ENCODE measurements at places on chromosomes 5 and 9.

DNA sequence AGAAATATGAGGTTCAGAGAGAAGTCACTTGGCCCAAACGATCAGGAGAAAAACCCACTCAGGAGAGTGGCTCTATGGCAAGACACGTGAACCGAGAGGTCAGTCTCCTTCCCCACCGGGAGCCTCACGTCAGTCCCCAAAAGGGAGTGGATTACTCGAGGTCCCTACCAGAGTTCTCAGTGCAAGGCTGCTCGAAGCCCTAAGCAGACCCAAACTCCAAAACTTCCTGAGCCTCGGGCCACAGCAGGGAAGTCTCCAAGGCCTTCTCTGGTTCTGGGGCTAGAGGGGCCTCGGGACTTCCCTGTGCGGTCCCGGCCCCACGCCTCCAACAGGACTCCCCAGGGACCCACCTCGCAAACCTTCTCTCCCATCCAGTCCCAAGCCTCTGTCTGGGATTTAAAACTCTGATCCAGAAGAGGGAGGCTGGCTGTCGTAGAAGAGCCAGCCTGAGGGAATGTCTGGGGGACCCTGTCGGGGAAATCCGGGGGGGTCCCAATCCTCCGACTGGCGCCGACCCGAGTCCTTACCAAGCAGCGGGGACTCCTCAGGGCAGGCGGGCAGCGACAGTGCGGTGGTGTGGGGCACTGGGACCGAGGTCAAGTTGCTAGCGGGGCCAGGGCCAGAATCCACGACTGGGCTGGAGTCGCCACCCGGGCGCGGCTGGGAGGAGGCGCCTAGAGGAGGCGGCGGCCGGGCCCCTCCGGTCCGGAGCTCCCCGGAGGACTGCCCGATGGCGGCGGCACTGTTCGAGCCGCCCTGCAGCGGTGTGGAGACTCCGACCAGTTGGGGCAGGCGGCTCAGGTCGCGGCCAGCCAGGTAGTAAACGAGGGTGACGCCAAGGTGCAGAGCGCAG lies 679 bp downstream of the B4GALT1 start:
- DNase-seq = no peak

- DNase-seq = no peak
Observed at GRCh38 chr5:73900566-73900965, 274.6 kb downstream of the ARHGEF28 start.

DNA sequence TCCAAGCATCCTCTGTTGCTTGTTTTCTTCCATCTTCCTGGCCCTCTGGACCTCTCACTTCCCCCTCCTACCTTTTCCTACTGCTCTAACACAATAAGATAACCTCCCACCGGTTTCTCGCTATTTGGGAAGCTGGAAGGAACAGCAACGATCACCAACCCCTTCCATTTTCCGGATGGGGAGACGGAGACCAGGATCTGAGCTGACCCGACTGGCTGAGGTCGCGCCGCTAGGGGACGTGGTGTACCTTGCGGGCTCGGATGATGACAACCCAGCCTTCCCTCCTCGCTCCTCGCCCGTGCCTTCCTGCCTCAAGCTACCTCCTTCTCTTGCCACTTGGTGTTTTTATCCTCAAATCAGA lies 1.9 kb downstream of the LPAR1 start:
- no peak for DNase-seq

DNA sequence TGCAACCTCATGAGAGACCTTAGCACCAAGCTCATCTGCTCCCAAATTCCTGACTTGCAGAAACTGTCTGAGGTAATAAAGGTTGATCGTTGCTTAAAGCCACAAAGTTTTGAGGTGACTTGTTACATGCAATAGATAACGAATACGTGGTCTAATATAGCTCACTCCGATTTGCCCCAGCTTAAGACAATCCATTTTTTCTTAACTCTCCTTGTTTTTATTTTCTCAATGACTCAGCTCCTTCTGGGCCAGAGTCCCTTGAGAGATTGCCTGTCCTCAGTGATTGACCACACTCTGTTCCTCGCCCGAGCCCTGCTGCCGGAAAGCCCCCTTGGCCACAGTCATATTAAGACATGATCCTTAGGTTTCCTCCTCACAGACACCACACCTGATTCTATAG lies 63.7 kb upstream of the FANCC start:
- DNase-seq = no peak

GRCh38 chr9:101999441-101999840 lies 261.0 kb upstream of the GRIN3A start:
- no peak for DNase-seq

- no peak for DNase-seq
Observed at GRCh38 chr9:78493166-78493742, 196.3 kb downstream of the PSAT1 start.

DNA sequence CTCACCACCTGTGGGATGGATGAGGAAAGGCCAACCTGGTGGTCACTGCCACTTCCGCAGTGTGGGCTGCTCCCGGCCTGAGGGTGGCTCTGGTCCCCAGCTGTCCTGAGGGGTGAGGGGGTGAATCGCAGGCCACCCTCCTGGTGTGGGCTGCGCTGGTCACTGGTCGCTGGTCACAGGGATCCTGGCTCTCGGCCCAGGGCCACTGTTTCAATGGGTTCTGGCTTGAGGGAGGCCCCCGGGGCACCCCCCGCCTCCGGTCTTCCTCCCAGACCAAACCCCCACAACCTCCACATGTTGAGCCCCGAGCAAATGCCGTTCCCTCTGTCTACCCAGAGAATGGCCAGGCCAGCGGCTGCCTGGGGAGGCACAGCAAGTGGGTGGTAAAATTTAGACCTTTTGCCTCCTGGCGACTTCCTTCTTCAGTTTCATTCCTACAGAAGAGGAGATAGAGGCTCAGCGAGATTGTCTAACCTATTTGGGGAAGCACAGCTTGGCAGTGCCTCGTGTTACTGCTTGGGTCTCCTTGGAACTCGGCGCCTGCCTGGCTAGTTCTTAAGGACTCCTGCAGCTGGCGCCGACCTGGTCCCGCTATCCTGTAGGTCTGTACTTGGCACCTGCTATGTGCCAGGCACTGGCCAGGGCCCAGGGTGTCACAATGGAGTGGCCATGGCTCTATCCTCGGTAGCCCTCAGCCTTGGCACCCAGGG lies 48.2 kb downstream of the RXRA start:
- DNase-seq = no peak

DNA sequence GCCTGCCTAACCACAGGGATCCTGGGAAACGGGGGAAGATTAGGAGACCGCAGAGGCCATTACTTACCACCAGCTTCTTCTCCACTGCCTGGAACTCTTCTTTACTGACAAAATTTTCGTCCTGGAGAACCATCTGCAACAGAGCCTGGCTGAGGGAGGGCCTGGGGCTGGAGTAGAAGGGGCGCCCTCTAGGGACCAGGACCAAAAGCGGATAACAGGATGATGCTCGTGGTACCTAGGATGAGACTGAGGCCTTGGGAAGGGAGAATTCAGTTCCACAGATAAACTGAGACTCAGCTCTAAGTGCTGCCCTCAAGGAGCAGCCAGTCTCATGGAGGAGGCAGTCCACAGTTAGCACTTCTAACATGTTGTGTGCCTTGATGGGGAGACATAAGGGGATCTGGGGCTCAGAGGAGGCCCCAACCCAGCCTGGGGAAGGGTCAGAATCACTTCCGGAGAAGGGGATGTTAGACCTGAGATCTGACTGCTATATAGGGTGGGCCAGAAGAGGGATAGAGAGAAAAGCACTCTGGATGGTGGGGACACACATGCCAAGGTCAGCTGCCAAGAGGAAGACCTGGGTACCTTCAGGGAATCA lies 1.2 kb downstream of the SPATA24 start:
- no peak for DNase-seq

- DNase-seq = no peak
Observed at GRCh38 chr5:153209016-153209415, 281.5 kb upstream of the GRIA1 start.

GRCh38 chr5:14901462-14902051 lies 30.0 kb upstream of the ANKH start:
- DNase-seq = no peak

- no peak for DNase-seq
Observed at GRCh38 chr5:146796911-146797310, 81.6 kb downstream of the PPP2R2B start.

- DNase-seq = no peak
Observed at GRCh38 chr9:115144706-115145105, 26.7 kb upstream of the TNC start.

DNA sequence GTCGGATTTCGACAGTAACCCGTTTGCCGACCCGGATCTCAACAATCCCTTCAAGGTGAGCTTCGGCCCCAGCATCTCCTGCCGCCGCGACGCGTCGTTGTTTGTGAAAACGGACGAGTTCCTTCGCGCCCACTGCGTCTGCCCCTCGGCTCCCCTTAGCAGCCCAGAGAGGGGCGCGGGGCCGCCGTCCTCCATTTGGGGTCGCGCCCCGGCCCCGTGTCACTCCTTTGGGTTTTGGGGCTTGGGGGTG lies 182 bp downstream of the SCAMP1 start:
- DNase-seq = no peak

- DNase-seq = no peak
Observed at GRCh38 chr5:90968319-90968718, 409.7 kb downstream of the ADGRV1 start.

DNA sequence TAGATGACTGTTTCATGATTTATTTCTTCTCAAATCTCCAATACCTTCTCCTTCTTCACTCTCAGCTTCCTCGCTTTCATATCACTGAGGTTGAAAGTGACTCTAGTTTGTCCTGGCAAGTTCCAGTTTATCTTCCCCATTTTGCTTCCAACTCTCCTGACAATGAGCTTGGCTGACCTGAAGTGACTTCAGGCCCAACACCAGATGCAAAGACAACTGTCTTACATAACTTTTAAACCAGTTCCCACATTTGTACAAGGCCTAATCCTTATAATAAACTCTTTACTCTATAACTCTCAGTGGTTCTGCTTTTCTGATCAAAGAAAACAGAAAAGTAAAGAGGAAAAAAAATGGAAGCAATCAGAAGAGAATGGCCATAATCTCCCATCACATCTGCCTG lies 22.0 kb downstream of the GNG10 start:
- no peak for DNase-seq

- DNase-seq = no peak
Observed at GRCh38 chr9:1876891-1877496, 138.2 kb upstream of the SMARCA2 start.

DNA sequence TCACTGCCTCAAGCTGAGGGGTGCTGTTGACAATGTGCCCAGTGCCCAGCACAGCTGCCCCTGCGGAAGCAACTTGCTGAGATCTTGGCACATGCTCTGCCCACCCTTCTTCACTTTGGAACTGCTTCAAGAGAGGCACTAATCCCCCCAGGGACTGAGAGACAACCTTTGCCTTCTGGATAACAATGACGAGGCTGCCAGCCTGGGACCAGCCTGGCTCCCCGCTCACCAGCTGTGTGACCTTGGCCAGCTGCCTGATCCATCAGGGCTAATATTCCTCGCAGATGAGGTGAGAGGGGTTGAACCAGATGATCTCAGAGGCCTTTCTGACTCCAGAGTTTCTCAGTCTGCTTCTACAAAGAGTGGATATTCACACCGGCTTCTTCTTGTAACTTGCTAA lies 81.0 kb downstream of the SHB start:
- DNase-seq = no peak

GRCh38 chr9:133348718-133349573 lies 928 bp downstream of the RPL7A start:
- DNase-seq = no peak

GRCh38 chr5:71586052-71586940 lies 844 bp upstream of the MCCC2 start:
- no peak for DNase-seq

- DNase-seq = no peak
Observed at GRCh38 chr5:166722939-166723338, 1568.5 kb upstream of the WWC1 start.

DNA sequence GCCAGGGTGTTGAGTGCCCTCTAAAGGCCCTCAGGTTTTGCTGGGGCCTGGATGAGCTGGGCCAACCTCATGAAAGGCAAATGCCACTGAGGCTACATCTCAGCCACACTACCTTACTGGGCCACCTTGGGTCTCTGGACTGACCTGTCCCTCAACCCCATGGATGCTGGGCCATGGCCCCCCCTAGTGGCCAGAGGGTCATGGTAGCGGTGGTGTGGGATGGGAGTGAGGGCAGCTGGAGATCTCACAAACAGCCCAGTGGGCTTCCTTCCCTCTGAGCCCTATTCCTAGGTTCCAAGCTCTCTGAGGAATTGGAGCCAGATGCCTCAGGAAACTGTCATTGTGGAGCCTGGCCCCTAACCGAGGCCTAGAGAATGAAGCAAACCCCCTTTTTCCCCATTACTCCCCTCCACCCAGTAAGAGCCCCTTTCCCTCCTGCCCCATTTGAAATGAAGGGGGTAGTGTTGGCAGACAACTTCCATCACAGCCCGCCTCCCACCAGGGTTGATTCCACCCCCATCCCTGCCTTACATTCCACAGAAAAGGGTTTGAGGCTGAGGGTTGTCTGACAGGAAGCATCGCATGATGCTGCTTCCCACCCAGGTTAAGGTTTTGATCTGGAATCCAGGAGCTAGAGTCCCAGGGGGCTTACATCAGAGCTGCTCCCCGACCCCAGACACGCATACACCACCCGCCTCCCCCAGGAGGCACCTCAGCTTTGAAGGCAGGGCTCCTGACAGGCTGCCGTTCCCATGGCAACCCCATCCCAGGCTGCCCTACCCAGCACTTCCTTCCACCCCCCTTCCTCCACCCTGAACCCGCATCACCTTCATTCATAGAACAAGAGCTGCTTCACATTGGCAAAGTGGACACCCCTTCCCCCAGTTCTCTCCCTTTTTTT lies 63.9 kb downstream of the PCDH1 start:
- peak; percentile 17 for DNase-seq

DNA sequence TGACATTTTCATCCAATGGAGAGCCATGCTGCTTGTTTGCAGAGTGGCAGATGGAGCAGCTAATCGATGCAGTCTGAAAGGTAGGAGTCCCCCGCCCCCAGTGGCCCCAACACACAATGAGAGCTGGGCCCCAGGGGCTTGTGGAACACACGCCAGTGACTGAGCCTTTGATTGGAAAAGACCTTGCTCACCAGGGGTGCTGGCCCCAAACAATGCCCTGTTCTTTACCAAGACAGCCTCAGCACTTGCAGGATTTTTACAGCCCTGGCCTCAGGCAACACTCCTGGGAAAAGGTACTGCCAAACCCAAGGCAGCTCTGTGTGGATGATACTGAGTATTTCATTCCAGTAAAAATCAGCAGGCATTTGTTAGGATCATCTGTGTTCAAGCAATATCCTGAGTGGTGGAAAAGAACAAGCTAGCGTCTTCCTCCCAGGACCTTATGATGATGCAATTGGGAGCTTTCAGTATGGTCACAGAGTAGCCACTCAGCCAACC lies 276.8 kb upstream of the CLINT1 start:
- no peak for DNase-seq

- DNase-seq = no peak
Observed at GRCh38 chr9:114804505-114804904, 1.3 kb downstream of the TNFSF15 start.
